ENCODE measurements at places on chromosomes 12 and 14.

- DNase-seq, result no peak
Observed at GRCh38 chr12:110466791-110467190, 1.3 kb downstream of the GPN3 start.

GRCh38 chr12:97597031-97597751 lies 134.6 kb downstream of the RMST start:
- no peak for DNase-seq

GRCh38 chr14:30698463-30698862 lies 76.3 kb downstream of the SCFD1 start:
- DNase-seq, result no peak

DNA sequence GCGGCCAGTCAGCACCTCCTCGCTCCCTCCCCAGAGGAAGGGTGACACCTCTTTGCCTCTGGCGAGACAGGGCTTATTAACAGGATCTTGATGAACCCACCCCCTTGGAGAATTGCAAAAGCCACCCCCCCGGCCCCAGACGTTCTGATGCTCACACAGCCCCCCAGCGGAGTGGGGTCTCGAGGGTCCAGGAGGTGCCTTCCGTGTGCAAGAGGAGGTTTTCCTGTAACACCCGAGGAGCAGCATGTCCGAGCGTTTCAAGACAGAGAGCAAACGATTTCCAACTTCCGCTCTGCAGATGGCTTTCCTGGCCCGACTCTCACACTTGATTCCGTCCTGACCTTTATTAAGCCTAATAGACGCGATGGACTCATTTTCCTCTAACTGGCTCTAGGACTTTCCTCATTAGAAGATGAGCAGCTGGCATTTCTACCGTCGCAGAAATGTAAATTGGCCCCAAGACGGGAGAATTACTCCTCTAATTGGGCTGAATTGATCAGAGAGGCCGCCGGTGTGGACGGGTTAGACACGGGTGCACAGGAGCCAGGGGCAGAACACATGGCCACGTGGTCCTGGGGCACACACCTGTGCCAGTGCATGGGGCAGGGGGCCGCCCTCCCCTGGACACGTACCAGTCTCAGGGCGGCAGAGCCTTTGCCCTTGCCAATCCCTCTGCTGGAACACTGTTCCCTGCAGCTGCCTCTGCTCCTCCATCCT lies 84.4 kb downstream of the NOC4L start:
- DNase-seq, result no peak

GRCh38 chr14:86570371-86570770 lies 1040.4 kb downstream of the FLRT2 start:
- DNase-seq, result no peak

Data from activated CD4-positive, alpha-beta T cell treated with anti-CD3 and anti-CD28 coated beads for 4 hours (primary cell).